ENCODE measurements at places on chromosomes 12 and 14.

DNA sequence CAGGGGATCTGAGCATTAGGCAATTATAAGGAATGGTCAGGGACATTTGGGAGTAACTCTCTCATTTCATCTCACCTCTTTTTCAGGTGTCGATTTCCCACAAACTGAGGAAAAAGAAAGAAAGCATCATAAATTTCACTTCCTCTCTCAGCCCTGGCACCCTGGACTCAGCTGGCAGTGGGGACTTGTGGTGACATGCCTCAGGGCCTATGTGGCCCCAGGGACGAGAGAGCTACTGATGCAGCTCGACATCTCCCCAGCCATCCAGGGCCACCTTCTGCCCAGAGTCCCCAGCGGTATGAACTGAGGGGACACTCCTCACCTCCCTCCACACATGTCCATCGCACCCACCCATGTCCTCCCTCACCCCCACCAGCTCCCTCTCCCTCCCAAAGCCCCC is 11.7 kb downstream of the TNFRSF1A start:
- no peak for DNase-seq

GRCh38 chr14:22657861-22658260 is 13.7 kb upstream of the OR6J1 start:
- DNase-seq, result peak; percentile 62

DNA sequence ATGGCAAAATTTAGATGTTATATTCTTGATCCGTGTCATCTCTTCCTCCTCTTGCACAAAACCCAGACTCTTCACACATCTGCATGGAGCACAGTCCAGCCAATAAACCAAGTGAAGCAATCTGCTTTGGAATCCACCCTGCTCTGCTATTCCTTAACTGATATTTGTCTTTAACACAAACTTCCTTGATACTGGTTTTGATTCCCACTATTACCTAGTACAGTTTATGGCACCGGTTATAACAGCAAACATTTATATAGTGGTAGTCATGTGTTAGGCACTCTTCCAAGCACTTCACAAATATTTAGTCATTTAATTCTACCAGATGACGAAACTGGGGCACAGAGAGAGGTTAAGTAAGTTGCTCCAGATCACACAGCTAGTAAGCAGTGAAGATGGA is 12.5 kb downstream of the STYK1 start:
- peak; percentile 62 for DNase-seq

- no peak for DNase-seq
Measured at GRCh38 chr14:36866867-36867266, 205.2 kb downstream of the PAX9 start.

DNA sequence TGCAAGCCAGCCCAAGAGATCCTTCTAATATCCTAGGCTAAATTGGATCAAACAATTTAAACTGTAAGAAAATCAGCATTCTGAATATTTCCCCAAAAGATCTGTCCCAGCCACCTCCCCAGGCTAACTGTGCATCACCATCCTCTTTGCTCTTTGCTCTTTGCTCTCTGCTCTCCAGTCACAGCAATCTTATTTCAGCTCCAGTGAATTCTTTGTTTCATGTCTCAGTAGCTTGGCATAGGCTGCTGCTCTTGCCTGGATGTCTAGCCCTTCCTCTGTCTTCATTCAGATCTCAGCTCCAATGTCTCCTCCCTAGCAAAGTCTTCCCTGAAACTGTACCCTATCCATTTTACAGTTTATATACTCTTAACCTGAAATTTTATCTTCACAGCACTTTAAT is 399.8 kb upstream of the USP15 start:
- DNase-seq, result no peak
